ENCODE measurements at places on chromosomes 1 and 21.

DNA sequence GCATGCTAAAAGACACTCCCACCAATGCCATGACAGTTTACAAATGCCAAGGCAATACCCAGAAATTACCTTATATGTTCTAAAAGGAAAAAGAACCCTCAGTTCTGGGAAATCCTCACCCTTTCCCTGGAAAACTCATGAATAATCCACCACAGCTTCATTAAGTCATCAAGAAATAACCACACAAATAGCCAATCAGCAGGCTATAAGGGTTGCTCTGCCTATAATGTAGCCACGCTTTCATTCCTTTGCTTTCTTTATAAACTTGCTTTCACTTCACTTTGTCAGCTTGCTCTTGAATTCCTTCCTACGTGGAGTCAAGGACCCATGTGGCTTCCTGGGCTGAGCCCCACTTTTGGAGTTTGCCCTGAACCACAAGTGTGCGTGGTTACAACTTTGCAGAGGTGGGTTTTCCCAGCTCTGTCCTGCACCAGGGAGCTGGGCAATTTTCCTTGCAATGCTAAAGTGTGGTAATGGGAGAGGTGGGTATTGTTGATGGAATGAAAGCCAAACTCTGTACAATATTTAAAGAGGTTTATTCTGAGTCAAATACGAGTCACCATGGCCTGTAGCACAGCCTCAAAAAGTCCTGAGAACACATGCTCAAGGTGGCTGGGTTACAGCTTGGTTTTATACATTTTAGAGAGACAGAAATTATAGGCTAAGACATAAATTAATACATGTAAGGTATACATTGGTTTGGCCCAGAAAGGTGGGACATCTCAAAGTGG lies 42.2 kb upstream of the COG2 start:
- DNase-seq, result no peak

- DNase-seq, result peak; percentile 35
Observed at GRCh38 chr1:47351305-47351704, 17.7 kb downstream of the CMPK1 start.

- peak; percentile 43 for DNase-seq
Observed at GRCh38 chr1:239386453-239387303, at the start of gene CHRM3. Gene CHRM3, plus strand, starts transcription at chr1:239386568. Its CDS starts 520,884 bp downstream, at chr1:239907452.

- DNase-seq, result peak; percentile 55
Observed at GRCh38 chr21:35428489-35428888, 379.4 kb upstream of the RUNX1 start.

DNA sequence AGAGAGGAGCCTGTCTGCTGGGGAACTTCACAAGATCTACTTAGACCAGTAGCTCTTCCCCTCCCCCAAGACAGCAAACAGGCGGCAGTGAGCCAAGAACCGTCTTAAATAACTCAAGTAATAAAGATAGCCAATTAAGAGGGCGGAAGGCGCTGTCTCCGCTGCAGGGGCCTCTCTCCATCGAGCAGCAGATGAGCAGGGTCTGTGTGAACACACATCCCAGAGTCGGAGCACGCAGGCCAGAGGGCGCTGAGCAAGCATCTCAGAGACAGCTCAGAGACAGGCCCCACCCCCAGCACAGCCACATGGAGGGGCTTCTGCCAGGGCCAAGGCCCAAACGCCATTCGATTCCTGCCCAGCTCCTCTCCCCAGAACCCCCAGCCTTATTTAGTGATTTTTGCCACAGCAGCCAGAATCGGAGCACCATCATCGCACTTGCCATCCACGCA lies 11.1 kb downstream of the IFFO2 start:
- DNase-seq, result no peak

DNA sequence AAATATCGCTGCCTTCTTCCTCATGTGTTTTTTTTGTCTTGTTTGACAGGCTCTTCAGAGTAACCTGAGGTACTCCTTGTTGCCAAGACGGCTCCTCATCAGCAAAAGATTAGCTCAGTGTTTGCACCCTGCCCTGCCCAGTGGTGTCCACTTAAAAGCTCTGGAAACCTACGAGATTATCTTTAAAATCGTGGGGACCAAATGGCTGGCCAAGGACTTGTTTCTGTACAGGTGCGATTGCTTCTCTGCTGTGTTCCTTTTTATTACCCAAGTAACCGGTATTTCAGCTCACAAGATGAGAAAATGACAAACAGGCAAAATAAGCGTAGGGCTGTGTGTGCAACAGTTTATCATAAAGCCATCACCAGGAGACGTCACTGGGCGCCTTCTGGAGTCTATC lies 42.4 kb downstream of the DOP1B start:
- DNase-seq, result no peak

GRCh38 chr1:10682449-10683309 lies 113.8 kb downstream of the CASZ1 start:
- no peak for DNase-seq

GRCh38 chr1:175839779-175840669 lies 96.6 kb upstream of the TNR start:
- DNase-seq, result no peak

GRCh38 chr1:236864996-236865817 lies 70.1 kb downstream of the MTR start:
- no peak for DNase-seq

DNA sequence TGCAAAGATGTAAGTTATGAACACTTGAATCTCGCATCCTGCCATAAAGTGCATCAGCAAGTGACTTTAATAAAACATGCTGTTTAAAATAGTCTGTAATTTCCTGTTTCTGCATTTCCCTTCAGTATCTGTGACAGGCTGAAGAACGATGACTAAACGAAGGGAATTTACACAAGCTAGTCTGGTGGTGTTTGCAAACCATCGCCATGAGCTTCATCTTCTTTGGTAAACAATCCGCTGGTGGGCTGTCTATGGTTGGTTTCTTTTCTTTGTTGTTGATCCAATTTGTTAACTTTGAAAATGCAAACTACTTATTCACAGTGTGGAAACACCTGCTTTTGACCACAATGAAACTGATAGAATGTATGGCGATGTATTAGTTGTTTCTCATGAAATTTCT lies 13.9 kb downstream of the SERTAD4 start:
- DNase-seq, result no peak

- no peak for DNase-seq
Observed at GRCh38 chr1:233868461-233868860, 36.0 kb upstream of the SLC35F3 start.

GRCh38 chr1:64243757-64244080 lies 40.3 kb downstream of the UBE2U start:
- DNase-seq, result no peak

- DNase-seq, result no peak
Observed at GRCh38 chr1:55209247-55209646, 5.9 kb downstream of the USP24 start.

DNA sequence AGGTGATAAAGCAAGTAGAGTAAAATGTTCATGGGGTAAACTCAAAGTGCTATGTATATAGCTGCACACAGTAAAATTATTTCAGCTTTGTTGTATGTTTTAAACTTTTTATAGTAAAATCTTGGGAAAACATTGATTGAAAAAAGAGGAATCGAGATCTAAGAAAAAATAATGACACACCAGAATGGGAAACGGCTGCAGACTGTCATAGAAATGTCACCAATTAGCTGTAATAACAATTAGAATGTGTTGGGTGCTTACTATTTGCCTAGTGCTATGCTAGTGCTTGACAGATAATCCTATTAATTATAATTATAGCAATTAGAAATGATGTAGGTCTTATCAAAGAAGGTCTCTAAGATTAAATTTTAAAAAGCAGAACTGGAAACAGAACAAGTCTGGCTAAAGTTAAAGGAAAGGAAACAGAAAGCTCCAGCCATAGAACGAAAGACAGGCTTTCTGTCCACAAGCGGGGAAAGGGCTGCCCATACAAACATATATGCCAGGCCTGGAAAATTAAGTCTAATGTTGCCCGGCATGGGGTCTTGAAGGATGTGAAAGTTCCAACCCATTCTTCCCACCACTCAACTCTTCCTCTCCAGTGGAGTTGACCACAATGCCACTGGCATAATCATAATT lies 5.0 kb downstream of the PCNX2 start:
- no peak for DNase-seq

DNA sequence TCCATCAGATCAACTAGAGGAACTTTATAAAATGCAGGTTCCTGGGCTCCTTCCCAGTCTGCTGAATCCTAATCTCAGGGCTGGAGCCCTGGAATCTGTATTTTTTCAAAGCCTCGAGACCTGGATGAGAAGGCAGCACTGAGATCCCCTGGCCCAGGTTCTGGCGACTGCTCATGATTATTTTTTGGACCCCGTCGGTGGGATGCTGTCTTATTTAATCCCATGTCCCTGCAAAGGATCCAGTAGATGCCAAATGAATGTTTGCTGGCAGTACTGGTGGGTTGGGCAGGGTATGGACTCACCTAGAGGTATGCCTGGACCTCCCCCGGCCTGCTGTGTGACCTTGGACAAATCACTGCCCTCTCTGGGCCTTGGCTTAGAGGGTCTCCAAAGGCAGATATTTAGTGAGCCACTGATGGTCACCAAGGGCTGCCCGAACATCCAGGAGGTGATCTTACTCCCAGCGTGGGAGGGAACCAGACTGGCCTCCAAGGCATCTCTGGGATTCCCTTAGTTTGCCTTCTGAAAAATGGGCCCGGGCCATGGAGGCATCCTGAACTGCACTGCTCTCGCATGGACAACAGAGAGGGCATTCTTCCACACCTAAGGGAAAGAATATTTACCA lies 91.6 kb upstream of the RUNX3 start:
- no peak for DNase-seq

- DNase-seq, result no peak
Observed at GRCh38 chr1:27257155-27257554, 22.7 kb downstream of the WDTC1 start.

DNA sequence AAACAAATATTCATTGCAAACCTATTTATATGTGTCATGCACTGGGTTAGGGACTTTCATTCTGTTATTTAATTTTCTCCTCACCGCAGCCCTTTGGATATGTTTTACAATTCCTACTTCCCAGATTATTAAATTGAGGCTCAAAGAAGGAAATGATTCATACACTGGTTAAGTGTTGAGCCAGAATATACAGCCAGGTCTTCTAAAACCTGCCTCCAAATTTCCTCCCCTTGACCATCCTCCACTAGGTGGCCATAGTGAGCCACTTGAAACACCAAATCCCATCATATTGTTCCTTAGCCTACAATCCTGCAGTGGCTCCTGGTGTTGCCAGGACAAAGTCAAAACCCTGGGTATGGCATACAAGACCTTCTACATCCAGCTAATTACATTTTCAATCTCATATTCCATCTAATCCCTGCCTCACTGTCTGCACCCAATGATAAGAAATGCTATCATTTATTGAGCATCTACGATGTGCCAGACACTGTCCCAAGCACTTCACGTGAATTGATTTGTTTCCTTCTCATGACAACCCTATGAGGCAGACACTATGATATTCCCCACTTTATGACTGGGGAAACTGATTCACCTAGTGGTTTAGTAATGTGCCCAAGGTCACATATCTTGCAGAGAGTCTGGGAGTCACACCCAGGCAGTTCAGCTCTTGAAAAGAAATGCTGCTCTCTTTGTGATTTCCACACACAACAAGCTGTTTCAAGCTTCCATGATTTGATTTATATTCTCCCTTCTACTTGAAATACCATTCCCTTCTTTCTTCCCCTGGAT lies 23.6 kb upstream of the KIRREL1 start:
- DNase-seq, result no peak

GRCh38 chr1:174428739-174429138 lies 19.0 kb upstream of the GPR52 start:
- DNase-seq, result no peak

- DNase-seq, result no peak
Observed at GRCh38 chr1:26078286-26079177, 11.1 kb upstream of the TRIM63 start.

- DNase-seq, result no peak
Observed at GRCh38 chr1:30891227-30891552, 17.4 kb downstream of the SDC3 start.

DNA sequence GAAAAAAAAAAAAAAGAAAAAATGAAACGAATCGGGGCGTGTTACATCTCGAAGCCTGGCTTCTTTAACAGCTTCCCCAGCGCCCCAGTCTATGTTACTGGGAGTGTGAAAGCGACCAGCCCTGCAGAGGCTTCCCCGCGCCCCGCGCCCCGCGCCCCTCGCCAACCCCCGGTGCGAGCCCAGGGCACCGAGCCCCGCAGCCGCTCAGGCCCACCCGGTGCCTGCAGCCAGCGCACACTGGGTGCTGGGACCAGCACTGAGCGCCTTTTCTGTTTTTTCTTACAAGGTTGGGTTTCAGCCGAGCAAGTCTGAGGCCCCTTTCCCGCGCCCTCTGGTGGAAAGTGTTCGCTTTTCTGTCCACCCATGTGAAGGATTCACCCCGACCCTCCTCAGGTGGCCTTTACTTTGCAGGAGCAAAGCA lies 42.1 kb upstream of the ZNF496 start:
- DNase-seq, result peak; percentile 72

- DNase-seq, result peak; percentile 72
Observed at GRCh38 chr1:35883635-35884101, 659 bp downstream of the AGO1 start.

- no peak for DNase-seq
Observed at GRCh38 chr21:41431788-41432548, 5.9 kb downstream of the MX1 start.

DNA sequence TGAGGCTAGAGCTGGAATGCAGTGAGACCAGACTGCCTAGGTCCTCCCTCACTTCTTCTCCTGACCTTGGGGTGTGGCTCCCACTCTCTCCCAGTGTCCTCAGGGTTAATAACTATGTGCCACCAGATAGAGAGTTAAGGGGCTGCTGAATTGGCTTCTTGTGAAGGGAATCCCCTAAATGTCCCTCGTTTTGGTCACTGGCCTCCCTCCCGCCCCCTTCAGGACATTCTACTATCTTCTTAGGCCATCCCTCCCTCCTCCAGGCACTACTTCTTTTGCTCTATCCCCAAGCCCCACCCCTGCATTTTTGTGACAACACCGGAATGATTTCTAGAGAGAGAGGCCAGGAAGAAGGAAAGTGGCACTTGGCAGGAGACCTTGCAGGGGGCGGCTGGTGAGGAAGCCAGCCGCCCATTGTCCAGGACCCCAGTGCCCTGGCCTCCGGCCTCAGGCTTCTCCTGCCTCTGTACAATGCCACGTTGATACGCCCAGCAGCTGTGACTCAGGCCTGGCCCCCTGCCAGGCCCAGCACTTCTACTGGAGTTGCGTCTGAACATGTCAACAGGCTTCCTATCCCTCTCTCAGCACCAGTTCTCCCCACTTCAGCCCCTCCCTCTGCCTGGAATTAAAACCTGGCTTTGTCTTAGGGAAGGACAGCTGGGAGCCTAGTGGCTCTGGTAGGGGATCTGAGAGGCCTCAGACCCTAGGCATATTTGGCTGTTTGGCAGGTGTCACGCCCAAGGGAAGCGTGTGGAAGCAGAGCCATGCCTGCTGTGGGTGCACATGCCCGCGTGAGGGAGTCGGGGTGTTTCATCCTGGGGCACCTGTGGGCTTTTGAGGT lies 9.1 kb downstream of the LMNA start:
- peak; percentile 79 for DNase-seq
